ENCODE measurements at places on chromosomes 4 and X.
A peak's percentile ranks its signal among the peaks of the same experiment; 100 is the strongest.

- no peak for DNase-seq
Observed at GRCh38 chr4:94500685-94501084, 48.9 kb downstream of the PDLIM5 start.

DNA sequence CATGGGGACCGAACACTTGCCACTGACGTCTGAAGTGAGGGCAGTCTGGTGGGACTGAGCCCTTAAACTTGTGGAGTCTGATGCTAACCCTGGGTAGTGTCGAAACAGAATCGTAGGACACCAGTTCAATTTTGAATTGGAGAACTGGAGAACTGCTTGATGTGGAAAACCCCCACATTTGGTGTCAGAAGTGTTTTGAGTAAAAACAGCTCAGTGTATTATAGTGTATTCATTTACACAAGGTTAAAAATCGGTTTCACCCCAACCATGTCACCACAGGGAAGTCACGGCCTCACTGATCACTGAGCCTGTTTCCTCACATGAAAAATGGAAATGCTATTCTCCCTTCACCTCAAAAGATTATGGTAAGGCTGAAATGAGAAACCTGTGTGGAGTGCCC, 21.9 kb downstream of the PIN4 start:
- no peak for DNase-seq

GRCh38 chr4:7745301-7745885, 194.3 kb downstream of the AFAP1 start:
- no peak for DNase-seq

GRCh38 chrX:23269923-23270322, 64.7 kb upstream of the PTCHD1 start:
- DNase-seq, result no peak

DNA sequence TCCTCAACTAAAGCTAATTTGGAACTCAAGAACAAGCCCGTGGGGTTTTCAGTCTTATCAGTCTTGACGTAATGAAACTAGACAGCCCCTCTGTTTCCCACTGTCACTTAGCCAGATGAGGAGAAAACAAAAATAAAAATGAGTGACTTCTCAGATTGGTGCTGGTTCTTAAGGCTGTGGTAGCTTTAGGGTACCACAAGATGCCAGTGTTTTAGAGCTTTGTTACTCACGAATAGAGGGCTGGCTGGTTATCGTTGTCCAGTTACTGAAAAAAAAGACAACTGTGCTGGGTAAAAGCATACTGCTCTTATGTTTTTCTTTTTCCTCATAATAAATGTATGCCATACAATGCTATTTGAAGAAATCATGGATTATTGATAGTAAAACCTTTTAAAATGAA, 796.7 kb downstream of the RAPGEF2 start:
- DNase-seq, result no peak

- no peak for DNase-seq
Observed at GRCh38 chrX:11296051-11296450, 2.8 kb downstream of the AMELX start.

DNA sequence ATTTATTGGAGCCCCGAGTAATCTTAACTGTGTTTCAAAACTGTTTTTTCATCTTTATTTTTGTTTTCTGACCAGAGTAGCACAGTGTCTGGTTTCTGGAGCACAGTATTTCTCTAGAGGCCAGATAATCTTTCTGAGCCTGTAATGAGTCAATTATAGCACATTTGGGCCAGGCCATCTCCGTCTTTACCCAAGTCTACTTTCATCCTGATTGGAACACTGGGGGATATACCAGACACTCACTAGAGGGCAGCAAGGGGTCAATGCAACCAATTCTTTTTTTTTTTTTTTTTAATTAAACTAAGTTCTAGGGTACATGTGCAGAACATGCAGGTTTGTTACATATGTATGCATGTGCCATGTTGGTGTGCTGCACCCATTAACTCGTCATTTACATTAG, 282.0 kb downstream of the ARHGAP24 start:
- peak; percentile 11 for DNase-seq

DNA sequence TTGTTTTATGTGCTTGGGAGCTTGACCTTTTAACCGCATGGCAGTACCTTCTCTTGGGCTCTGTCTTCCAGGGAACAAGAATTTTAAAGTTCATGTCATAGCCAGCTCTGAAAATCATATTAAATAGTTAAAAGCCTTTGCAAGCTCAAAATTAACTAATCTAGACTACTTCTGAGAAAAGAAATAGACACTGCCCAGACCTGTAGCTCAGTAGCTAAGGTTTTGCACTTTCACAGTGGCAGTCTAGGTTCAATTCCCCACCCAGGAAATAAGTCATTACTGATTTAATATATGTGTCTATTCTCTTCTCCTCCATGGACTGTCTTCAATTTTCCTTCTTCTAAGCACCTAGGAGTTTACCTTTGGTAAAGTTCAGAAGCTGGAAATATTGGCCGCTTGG, 27.4 kb downstream of the HSD17B11 start:
- DNase-seq, result no peak

- DNase-seq, result peak; percentile 41
Observed at GRCh38 chrX:56978172-56978571, 17.2 kb downstream of the SPIN3 start.

DNA sequence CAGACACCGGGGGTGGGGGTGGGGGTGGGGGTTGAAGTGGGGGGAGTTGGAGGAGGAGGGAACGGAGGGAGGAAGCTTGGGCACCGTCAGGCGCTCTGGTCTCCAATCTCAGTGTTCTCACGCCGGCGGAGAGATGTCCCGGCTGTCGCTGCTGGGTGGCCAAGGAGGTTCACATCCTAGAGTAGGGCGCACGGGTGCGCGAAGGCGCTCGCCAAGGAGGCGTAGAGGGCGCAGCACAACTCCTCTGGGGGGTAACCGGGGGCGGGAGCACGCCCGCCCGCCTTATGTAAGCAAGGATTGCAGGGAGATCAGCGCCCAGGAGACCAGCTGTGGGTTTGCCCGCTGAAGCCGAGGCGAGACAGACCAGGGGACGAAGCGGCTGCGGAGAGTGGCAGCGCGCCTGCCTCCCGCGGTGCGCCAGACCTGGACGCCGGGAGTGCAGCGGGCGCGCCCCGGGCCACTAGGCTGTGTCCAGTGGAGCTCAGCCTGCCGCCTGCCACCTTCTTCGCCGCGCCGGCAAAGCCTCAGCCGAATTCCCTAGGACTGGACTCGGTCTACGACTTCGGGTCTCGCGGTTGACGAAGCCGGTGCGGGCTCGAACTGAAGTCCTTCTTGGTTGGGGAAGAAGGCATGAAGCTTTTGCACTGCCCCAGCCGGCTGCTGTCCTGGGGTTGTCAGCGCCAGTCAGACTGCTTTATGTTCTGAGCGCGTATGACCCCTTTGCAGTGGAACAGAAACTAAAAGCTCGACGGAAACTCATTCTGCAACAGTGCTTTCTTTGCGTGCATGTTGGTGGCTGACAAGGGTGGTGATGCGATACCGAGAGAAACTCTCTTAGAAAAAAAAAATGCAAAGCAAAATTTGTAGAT, 707 bp upstream of the UNC5C start:
- peak; percentile 79 for DNase-seq

GRCh38 chr4:148126825-148127224, 315.4 kb downstream of the NR3C2 start:
- no peak for DNase-seq

DNA sequence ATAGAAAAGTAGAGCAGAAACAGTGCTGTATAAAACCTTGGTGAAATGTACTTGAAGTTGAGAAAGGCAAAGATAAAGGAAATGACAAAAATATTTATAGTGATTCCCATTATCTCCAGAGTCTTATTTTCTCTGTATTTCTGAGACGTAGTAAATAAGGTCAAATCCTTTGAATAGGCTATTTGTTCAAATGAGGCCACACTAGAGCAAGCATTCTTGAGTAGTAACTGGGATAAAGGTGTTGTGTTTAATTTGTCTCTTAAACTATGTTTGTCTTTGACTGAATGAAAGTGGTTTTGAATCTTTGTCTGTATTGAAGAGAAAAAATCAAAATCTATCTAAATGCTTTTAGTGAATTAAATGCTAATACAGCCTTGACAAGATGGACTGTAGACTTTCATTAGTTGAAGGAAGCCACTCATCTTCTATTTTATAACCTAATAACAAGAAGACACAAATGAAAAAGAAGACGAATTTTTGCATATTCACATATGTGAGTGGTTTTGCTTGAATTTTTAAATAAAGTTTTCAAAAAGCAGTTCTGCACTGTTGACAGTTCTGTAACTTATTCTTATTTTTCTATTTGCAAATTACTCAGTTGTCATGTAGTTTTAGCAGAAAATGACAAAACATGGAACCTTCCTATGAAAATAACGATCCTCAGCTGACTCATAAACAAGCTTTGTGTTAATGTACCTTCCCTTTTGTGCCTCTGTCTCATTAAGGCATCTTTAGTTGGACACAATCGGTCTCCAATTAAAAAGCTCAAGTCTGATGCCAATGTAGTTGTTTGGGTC, 94.8 kb upstream of the PCDH18 start:
- DNase-seq, result no peak

DNA sequence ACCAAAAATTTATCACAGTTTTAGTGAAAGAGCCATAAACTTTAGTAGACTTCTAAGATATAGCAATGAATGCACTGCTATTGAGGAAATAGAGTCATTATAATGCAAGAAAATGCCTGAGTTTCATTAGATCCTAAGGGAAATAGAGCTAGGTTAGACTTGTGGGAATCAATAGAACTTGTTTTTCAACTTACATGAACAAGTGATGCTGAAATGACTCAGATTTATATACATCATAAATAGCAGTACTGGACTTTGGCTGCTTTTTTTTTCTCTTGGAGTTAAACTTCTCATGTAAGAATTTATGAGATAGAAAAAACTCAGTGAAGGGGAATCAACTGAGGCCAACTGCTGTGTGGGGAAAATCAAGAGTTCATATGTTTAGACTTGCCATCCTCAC, 216.5 kb upstream of the AADAT start:
- DNase-seq, result no peak

DNA sequence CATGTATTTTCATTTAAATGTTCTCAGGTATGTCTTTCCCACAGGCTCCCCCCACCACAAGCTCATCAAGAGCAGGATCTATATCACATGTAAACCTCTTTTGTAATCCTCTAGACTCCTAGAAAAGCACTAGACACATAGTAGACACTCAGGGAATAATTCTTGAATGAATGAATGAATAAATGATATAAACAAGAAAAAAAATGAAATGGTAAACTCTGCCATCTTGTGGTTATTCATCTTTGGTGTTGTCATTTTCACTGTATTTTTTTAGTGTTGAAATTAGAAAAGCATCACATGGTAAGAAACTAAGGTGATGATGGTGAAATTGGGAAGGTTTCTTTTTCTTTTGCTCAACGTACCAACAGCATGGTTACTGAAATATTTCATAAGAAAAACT, 34.2 kb upstream of the C1GALT1C1 start:
- no peak for DNase-seq

GRCh38 chrX:17758382-17758781, 21.1 kb downstream of the SCML1 start:
- no peak for DNase-seq

DNA sequence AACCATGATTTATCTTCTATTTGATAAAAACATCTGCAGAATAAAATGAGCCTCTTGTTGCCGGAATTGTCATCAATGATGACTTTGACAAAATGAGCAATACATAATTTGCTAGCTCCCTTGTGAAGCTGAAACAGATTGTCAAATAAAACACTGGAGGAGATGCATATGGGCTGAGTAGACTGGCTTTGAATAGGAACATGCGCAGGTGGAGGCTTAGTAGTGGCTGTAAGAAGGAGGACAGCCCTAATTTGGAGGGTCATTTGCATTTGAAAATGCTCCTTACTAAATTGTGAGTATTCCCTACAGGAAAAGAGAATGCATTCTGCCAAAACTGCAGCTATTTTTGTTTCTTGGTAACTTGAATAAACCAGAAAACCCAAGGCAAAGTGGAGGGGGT, 329.1 kb downstream of the PPARGC1A start:
- DNase-seq, result no peak

GRCh38 chrX:72269671-72270251, 7.3 kb downstream of the RPS4X start:
- DNase-seq, result no peak

- DNase-seq, result no peak
Observed at GRCh38 chr4:10732914-10733415, 48.4 kb upstream of the CLNK start.

DNA sequence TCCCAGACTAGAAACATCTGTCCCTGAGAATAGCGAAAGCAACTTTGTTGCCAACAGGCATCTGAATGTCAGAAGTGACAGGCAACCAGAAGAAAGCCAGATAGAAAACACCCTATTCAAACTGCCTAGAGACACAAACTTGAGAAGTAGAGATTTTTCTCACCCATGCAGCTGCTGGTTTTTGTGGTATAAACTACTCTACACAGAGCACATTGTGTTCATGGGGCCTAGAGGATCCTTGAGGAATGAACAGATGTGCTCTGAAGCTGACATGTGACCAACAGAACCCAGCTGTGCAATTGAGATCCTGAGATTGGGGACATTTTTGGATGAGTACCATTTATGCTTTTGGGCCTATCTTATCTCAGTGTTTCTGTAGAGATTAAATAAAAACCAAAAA, 63.6 kb upstream of the NRK start:
- DNase-seq, result no peak

DNA sequence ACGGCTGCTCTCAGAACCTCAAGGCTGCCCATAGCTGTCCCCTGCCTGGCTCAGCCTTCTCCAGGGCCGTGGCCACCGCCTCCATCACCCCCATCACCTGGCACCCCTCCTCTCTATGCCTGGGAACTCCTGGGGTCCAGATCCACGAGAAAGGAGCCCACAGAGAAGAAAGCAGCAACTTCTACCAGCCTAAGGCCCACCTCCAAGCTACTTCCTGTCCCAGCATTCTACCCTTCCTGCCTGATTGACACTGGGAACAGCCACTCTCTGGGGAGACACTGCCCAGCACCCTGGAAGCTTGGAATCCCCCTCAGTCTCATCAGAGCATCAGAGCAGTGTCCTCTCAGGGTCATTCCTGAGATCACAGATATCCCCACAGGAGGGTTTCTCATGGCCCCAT, 36.9 kb upstream of the PROM1 start:
- DNase-seq, result no peak

DNA sequence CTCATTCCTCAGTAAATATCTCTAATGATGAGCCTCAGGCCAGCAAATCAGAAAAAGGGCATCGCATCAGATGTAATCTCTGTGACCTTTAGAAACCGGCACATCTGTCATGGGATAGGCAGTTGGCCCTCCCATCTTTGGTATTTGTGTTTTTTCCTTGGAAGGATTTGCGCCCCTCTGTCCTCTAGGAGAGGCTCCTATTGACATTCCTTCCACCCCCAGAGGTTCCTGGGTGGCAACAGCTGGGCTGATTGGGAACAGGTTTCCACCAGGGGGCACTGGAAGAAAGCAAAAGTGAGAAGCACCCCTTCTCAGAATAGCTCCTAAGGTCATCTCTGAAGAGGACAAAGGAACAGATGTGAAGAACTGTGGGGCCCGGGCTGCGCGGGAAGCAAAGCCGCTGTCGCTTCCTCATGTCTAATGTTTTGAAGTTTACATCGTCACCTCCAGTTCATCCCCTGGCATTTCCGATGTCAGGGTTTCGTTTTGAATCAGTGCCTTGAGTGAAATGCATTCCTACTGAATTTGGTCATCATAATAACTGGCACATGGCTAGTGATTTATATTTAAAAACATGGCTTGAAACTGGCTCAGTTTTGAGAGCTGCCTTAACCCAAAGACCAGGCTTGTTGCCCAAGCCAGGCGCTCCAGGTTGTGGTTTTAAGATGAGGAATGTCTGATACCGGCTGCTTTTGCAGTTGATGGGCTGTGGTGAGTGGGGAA, 6.2 kb downstream of the TXK start:
- DNase-seq, result peak; percentile 55

- no peak for DNase-seq
Observed at GRCh38 chr4:3250956-3251690, 2.2 kb downstream of the MSANTD1 start.

Measured in GM13977 (cell line).